ENCODE measurements at places on chromosomes 11 and 22.

GRCh38 chr11:45337583-45338360 lies 51.6 kb upstream of the SYT13 start:
- H3K36me3 ChIP-seq: no peaks in the 10 kb centered on the region
- no peak overlapping the region for H3K4me3 ChIP-seq
- peaks cover 8% of the 10 kb centered on the region for H3K4me1 ChIP-seq
- no peak overlapping the region for H3K27ac ChIP-seq

DNA sequence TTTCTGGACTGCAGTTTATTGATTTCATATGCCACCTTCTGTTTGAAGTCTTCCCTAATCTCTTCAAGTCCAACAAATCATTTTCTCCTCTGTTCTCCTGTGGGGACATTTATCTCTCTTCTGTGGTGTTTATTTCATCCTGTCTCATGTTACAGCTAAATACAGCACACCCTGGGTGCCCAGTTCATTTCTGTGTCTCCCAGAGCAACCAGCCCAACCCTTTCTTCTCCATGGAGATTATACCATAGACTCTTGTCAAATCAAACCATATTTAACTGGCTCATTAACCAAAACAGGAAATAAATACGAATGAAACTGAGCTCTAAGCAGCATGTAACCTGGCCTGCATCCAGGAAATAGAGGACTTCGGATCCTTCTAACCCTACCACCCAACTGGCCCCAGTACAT lies at the start of gene MS4A8:
TSS of gene MS4A8 (plus strand) at position 329 of the 408 bp plus-strand sequence. CDS start 1,249 bp downstream, outside the sequence.
- H3K27ac ChIP-seq: no peak within 1 kb of the TSS
- no peaks in the 10 kb centered on the region for H3K36me3 ChIP-seq
- no peaks in the 10 kb centered on the region for H3K4me1 ChIP-seq
- H3K27me3 ChIP-seq: peaks cover 15% of the 10 kb centered on the region

DNA sequence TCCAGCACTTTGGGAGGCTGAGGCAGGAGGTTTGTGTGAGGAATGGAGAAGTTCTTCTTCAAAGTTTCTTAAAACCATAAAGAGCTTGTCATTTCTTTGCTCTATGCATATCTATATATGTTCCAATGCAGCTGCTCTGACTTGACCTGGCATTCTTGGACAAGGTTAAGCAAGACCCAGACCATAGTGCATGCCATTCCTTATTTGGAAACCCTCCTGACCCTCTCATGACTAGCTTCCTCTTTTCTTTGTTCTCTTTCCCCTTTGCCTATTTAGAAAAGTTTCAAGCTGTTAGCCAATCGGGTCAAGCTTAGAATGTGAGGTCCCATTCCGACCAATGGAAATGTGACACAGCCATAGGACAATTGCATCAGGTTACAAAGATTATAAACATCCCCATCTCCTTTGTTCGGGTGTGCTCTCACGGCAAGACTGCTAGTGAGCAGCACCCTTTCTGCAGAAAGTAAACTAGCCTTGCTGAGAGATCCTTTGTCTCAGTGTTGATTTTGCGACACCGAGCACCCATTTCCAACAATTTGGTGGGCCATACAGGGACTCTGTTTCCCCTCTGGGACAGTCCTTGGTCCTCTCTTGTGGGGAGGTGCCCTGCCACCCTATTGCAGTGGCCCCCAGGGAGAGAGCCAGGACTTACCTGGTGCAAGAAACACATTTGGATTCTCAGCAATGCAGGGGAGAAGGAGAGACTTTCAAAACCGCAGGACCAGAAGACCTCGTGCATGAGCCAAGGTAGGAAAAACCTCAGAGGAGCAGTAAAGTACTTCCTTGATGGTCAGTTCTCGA lies 39.9 kb upstream of the ANO1 start:
- no peaks in the 10 kb centered on the region for H3K4me1 ChIP-seq
- peak; percentile 17 for DNase-seq
- H3K27ac ChIP-seq: no peak overlapping the region
- H3K36me3 ChIP-seq: peaks cover 12% of the 10 kb centered on the region
- H3K4me3 ChIP-seq: no peak overlapping the region

GRCh38 chr11:63015521-63016215 lies at the start of gene SLC22A8:
Gene SLC22A8 (minus strand): TSS chr11:63015841. CDS start chr11:63014958, 883 bp downstream.
- peaks cover 21% of the 10 kb centered on the region for H3K4me1 ChIP-seq
- no peaks in the 10 kb centered on the region for H3K36me3 ChIP-seq
- no peak for DNase-seq
- no peak within 1 kb of the TSS for H3K4me3 ChIP-seq
- H3K27me3 ChIP-seq: no peaks in the 10 kb centered on the region

DNA sequence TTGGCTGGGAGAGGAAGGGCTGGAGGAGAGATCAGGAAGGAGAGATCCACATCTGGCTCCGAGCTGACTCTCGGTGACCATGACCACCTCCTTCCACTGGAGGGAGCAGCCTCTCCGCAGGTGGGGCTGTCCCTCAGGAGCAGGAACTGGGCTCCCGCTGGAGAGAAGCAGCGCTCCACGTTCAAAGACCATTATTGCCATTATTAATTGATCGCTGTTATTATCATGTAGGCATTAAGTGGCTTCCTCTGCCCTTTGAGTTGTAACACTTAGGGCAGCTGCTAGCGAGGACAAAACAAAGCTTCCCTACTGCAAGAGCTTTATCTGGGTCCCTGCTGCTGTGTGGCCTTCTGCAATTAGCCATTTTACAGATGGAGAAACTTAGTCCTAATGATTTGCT lies 251.9 kb downstream of the ST3GAL4 start:
- H3K27me3 ChIP-seq: peaks cover 86% of the 10 kb centered on the region
- H3K4me3 ChIP-seq: no peak overlapping the region
- no peak overlapping the region for H3K27ac ChIP-seq
- DNase-seq: no peak
- no peaks in the 10 kb centered on the region for H3K36me3 ChIP-seq

- H3K4me3 ChIP-seq: no peak overlapping the region
- peaks cover 7% of the 10 kb centered on the region for H3K4me1 ChIP-seq
- H3K36me3 ChIP-seq: no peaks in the 10 kb centered on the region
- peaks cover 36% of the 10 kb centered on the region for H3K27me3 ChIP-seq
Measured at GRCh38 chr11:11605181-11605580, 16.6 kb downstream of the GALNT18 start.

DNA sequence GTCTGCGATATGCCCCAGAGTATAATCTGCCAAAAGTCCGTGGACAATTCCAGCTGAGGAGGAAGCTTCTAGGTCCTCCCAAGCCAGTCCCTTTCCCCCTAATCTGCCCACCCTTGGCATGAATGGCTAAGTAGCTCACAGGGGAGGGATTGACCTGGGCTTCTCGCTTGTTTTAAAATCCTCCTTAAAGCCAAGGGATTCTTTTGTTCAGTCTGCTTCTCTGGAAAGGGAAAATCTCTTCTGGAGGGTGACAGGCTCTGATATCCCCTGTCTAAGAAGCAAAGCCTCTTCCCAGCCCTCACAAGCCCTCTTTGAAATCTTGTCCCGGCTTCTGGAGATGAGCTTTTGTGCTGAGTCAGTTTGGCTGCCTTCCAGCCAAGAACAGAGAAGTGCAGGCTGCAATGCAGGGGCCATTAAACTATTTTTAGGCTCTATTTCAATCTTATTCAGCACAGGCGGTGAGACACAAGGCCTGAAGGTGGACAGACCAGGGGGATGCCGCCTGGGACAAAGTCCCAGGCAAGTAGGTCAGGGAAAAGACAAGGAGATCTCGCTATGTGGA lies 23.9 kb downstream of the NEFH start:
- H3K27me3 ChIP-seq: no peaks in the 10 kb centered on the region
- DNase-seq: no peak
- peaks cover 35% of the 10 kb centered on the region for H3K36me3 ChIP-seq
- H3K4me1 ChIP-seq: peaks cover 8% of the 10 kb centered on the region

DNA sequence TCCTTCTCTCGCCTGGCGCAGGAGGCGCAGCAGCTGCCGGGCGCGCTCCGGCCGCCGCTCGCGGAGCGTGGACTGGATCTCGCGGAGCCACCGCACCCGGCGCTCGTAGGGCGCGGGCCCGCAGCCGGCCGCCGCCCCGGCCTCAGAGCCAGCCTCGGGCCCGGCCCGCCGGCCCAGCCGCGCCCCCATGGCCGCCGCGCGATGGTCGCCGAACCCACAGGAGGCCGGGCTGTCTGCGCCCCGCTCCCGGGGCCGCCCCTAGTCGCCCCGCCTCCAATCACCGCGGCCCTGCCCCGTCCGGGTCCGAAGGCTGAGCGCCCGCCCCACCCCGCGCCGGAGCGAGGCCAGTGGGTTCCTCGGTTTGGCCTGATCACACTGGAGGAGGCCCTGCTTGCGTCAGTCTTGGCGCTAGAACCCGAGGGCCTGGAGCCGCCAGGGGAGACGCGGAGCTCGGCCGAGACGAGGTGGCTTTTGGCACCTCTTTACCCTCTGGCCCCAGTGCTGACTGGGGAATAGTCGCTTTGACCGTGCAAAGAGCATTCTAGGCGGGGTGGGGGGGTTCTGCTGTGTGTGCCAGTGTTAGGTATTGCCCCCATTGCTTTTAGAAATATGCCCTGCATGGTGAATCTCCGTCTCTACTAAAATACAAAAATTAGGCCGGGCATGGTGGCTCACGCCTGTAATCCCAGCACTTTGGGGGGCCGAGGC lies at the start of gene LRRC75B:
TSS of gene LRRC75B (minus strand) at position 223 of the 708 bp plus-strand sequence. CDS start at position 189, 34 bp downstream.
- H3K36me3 ChIP-seq: peaks cover 2% of the 10 kb centered on the region
- H3K4me1 ChIP-seq: peaks cover 17% of the 10 kb centered on the region
- H3K4me3 ChIP-seq: peak within 1 kb of the TSS; percentile 89
- H3K27ac ChIP-seq: peak within 1 kb of the TSS; percentile 88

DNA sequence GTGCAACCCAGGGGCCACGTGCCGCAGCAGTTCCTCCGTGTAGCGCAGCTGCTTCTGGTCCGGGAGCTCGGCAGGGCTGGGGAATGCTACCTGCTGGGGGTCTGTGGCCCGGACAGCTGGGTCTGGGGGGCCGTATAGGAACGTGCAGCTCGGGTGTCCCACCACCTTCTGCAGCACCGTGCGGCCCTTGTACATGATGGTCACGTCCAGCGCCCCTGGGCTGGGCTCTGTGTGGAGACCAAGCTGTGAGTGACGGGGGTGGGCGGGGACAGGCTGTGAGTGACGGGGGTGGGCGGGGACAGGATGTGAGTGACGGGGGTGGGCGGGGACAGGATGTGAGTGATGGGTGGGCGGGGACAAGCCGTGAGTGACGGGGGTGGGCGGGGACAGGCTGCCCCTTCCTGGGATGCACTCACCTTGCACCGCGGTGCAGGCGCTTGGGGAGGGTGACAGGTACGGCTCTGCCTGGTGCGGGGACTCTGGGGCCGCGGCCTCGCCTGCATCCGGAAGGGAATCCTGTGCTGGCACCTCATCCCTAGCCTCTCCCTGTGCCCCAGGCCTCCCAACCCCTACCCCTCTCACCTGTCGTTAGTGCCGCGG lies 2.3 kb downstream of the IRF7 start:
- no peaks in the 10 kb centered on the region for H3K27me3 ChIP-seq
- no peak overlapping the region for H3K4me3 ChIP-seq
- H3K36me3 ChIP-seq: peaks cover 9% of the 10 kb centered on the region
- peaks cover 12% of the 10 kb centered on the region for H3K4me1 ChIP-seq
- no peak overlapping the region for H3K27ac ChIP-seq

DNA sequence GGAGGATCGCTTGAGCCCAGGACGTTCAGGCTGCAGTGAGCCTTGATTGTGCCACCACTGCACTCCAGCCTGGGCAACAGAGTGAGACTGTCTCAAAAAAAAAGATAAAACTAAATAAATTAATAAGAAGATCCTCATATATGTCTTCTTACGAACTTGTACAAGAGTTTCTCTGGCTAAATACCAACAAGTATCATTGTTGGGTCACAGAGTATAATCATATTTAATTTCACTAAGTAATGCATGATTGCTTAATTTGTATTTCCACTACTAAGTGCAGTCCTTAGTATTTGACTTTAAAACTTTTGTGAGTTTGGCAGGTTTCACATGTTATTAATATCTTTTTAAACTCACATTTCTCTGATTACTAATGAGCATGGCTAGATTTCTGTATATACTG lies 60.9 kb downstream of the PACS1 start:
- H3K27ac ChIP-seq: no peak overlapping the region
- no peak for DNase-seq
- H3K4me1 ChIP-seq: peaks cover 27% of the 10 kb centered on the region
- H3K4me3 ChIP-seq: no peak overlapping the region

- no peaks in the 10 kb centered on the region for H3K4me1 ChIP-seq
- H3K4me3 ChIP-seq: no peak overlapping the region
- H3K36me3 ChIP-seq: no peaks in the 10 kb centered on the region
- no peak for DNase-seq
Measured at GRCh38 chr11:60184824-60185511, 2.1 kb upstream of the MS4A6A start.

DNA sequence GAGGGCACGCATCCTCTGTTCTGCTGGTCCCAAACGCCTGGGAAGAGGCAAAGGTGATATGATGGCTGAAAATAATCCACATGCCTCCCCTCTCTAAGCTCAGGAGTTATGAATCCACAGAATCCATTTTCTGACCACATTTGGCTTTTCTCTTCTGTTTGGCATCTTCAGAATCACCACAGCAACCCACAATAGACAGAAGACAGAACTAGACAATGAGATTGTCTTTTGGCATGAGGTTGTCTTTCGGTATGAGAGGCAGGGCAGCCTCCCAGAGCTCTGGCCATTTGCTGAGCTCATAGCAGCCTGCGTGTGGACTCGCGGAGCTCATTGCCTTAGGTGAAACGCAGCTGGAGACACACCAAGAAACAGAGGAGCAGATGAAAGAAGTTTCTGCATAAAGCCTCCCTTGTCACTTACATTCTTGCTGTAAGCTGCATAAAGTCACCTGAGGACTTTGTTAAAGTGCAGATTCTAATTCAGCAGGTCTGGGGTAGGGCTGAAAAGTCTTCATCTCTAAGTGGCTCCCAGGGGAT lies 868.0 kb downstream of the NTM start:
- DNase-seq: no peak
- H3K4me3 ChIP-seq: no peak overlapping the region
- no peak overlapping the region for H3K27ac ChIP-seq

- no peaks in the 10 kb centered on the region for H3K36me3 ChIP-seq
- peaks cover 2% of the 10 kb centered on the region for H3K27me3 ChIP-seq
- DNase-seq: no peak
- H3K4me1 ChIP-seq: peaks cover 6% of the 10 kb centered on the region
- H3K4me3 ChIP-seq: no peak overlapping the region
- no peak overlapping the region for H3K27ac ChIP-seq
Measured at GRCh38 chr11:128865490-128865889, 1.6 kb downstream of the KCNJ1 start.

DNA sequence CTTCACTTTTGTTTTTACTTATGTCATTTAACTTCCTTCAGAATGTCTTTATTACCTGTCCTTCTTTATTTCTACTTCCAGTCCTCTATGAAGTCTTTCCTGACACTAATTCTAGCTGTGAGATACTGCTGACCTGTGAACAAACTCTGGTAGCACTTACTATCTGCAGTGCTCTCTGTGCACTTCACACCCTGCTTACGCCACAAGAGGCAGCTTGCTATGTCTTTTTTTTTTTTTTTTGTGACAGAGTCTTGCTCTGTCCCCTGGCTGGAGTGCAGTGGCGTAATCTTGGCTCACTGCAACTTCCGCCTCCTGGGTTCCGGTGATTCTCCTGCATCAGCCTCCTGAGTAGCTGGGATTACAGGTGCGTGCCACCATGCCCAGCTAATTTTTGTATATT lies 10.7 kb downstream of the STIM1 start:
- no peaks in the 10 kb centered on the region for H3K36me3 ChIP-seq
- H3K27ac ChIP-seq: peak overlapping the region; percentile 74
- H3K4me1 ChIP-seq: peaks cover 31% of the 10 kb centered on the region
- H3K4me3 ChIP-seq: no peak overlapping the region
